Cardiac septum (tissue), 1 donor: ENCODE measurements at places on chromosomes 16 and 17. TPM values are rescaled to one million over a fixed set of nuclear protein-coding genes. Genes with fewer than 3 reads are reported as not detected.

Gene XAF1
- 31.7 TPM for total RNA-seq

Gene GAST
- total RNA-seq, result not detected

Gene CES3
- total RNA-seq, result 0.62 TPM

Gene ZSCAN10
- not detected for total RNA-seq

Gene ENKD1
- total RNA-seq, result 8.5 TPM

Gene PRKCB
- 2.3 TPM for total RNA-seq
